ENCODE measurements at places on chromosomes 5 and 9.

DNA sequence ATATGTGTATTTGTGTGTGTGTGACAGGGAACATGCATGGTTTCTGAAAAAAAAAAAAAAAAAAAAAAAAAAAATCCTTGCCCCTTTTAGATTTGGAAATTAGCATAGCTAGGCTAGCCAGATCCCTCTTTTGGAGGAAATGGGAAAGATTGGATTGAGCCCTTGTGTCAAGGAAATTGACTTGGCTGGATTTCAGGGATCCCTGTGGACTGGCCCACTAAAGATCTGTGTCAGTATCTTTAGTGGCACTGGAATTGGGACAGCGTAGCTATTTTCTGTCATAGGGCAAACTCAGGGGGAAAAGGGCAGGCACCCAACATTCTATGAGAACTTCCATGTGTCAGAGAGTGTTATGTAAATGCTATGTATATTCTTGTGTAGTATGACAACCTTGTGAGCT lies 35.4 kb downstream of the SH3GL2 start:
- DNase-seq: no peak

GRCh38 chr5:154442801-154443200 lies 3.0 kb upstream of the SAP30L start:
- DNase-seq: no peak

- DNase-seq: no peak
Measured at GRCh38 chr5:137901011-137901817, 12.0 kb downstream of the PKD2L2 start.

DNA sequence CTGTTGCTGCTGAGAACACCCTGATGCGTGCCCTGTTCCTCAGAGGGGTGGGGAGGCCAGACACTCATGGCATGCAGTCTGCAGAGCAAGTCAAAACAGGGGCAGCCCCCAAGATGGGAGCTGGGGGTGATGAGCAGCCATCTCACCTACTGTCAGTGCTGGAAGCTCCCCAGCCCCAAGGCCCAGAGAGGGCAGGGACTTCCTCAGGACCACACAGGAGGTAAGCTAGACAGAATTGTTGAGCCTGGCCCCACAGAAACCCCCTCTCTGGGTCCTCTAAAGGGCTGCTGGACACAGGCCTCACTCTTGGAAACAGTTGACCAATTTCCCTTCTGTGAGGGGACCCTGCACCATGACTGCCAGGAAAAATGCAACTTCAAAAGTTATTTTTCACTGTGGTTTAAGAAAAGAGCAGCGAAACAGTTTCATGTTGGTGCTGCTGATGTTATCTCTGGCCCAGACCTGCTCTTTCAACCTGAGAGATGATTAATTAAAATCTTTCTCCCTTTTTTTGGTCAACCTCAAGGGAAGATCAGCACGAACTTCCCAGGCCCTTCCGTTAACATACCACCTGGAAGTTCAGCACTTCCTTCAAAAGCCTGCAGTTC lies 9.6 kb downstream of the CSF2 start:
- DNase-seq: no peak

DNA sequence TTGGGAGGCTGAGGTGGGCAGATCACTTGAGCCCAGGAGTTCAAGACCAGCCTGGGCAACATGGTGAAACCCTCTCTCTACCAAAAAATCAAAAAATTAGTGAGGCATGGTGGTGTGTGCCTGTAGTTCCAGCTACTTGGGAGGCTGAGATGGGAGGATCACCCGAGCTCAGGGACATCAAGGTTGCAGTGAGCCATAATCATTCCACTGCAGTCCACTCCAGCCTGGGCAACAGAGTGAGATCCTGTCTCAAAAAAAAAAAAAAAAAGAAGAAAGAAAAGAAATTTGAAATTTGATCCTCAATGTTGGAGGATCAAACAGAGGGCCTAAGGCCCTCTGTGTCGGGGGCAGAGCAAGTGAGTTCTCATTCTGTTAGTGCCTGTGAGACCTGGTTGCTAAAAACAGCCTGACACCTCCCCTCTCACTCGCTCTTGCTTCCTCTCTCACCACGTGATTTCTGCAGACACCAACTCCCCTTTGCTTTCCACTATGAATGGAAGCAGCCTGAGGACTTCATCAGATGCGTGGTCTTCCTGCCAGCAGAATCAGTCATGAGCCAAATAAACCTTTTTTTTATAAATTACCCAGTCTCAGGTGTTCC lies 8.4 kb upstream of the GOLPH3 start:
- no peak for DNase-seq

DNA sequence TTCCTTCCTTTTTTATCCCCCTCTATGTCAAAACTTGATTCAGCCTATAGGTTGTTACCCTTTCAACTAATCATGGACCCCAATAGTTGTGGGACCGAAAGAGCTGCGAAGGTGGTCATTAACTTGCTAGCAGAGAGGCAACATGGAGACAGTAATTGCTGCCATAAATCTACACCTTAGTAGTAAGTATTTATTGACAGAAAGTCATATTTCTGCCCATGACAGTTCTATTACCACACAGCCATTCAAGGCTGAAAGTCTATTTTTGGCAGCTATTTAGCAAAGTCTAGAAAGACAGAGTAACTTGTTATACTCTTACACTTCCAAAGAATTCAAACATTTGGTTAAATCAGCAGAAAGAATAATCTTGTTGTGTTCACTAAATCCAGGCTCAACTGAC lies 236.2 kb downstream of the PRELID2 start:
- no peak for DNase-seq

- DNase-seq: no peak
Measured at GRCh38 chr5:146607659-146608332, 91.8 kb upstream of the GPR151 start.

- peak; percentile 40 for DNase-seq
Measured at GRCh38 chr9:137021979-137022661, 5.9 kb downstream of the ABCA2 start.

- DNase-seq: no peak
Measured at GRCh38 chr9:121743441-121744001, 92.1 kb downstream of the DAB2IP start.

- no peak for DNase-seq
Measured at GRCh38 chr5:1371218-1371971, 26.5 kb upstream of the CLPTM1L start.

- DNase-seq: no peak
Measured at GRCh38 chr5:179516221-179516620, 34.1 kb upstream of the RUFY1 start.

GRCh38 chr5:16619136-16619535 lies 2.3 kb upstream of the RETREG1 start:
- DNase-seq: no peak

GRCh38 chr5:161546470-161547301 lies at the start of gene GABRB2:
TSS of gene GABRB2 (minus strand) at chr5:161546725. CDS start at chr5:161546643, 82 bp downstream.
- DNase-seq: no peak

DNA sequence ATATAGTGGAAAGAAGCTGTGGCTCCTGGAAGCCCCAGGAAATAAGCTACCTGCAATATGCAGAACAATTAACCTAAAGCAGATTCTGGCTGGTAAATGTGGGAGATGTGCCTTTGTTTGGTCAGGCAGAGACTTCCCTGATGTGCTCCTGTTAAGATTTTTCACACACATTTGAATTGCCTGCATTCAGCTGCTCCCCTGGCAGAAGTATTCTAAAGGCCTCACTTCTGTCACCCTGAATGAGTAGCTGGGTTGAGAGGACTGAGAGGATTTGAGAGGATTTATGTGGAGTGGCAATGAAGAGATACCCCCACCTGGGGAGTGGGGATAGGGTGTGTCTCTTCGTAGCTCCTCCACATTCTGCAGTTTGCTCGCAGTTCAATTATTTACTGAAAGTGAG lies 130.5 kb downstream of the ST8SIA4 start:
- no peak for DNase-seq

DNA sequence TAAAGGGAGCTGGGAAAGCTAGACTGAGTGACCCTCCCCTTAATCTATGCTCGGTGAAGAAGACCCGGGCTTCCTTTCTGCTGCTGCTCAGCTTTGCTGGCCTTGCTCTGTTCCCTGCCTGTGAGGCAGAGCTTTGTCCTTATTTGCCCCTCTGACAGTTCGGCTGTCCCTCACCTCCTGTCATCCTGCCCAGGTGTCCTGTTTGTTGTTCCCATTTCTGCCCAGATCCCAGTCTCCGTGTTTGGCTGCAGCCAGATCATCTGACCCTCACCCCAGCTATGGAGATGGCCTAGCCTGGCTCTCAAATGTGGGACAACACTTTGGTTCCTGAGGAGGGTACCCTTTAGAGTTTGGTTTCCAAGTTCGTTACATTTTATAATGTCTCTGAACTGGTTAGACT lies 20.2 kb downstream of the OTULIN start:
- no peak for DNase-seq

GRCh38 chr9:37870799-37871176 lies 33.1 kb downstream of the SLC25A51 start:
- DNase-seq: no peak

DNA sequence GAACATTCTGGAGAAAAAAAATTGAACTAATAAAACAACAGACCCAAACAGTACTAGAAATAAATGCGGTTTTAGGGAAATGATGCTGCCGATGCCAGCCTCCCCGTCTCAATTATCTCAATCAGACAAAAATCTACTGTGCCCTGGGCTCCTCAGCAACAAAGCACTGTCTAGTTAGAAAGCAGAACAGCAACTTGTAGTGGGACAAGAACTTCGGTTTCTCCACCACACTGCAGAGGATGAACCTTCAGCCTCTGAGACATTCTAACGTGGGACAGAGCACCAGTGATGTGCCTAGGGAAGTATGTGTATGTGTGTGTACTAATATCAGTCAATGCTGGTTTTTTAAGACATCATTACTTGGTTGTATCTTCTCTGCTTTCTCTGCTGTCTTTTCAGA lies 11.1 kb upstream of the CAST start:
- no peak for DNase-seq

DNA sequence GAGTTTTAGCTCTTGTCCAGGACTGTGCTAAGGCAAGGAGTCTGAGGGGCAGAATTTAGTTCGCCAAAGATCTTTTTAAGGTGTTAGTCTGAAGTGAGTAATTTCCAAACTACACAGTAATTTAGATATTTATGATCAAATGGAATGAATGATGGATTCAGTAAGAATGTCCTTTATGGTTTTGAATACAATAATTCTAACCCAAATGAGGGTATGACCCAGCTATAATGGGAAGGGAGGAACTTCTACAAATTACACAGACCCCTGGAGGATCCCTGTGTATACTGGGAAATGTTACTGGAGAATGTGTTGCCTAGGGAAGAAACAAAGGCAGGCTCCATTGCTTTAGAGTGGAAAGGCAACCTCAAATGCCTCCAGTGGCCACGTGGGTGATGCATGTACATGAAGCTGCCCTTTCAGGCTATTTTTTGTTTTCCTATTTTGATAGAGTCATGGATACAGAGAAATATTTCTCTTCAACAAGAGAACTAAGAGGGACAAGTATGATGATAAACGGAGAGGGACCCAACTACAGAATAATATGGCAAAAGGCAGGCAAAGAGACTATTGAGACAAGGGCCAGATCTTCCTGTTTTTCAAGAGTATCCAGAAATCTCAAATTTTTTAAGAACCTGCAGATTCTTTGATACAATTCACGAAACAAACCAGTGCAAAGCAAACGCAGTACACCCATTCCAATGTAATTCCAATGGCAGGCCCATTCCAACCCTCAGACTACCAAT lies 25.4 kb downstream of the SLC1A3 start:
- no peak for DNase-seq

DNA sequence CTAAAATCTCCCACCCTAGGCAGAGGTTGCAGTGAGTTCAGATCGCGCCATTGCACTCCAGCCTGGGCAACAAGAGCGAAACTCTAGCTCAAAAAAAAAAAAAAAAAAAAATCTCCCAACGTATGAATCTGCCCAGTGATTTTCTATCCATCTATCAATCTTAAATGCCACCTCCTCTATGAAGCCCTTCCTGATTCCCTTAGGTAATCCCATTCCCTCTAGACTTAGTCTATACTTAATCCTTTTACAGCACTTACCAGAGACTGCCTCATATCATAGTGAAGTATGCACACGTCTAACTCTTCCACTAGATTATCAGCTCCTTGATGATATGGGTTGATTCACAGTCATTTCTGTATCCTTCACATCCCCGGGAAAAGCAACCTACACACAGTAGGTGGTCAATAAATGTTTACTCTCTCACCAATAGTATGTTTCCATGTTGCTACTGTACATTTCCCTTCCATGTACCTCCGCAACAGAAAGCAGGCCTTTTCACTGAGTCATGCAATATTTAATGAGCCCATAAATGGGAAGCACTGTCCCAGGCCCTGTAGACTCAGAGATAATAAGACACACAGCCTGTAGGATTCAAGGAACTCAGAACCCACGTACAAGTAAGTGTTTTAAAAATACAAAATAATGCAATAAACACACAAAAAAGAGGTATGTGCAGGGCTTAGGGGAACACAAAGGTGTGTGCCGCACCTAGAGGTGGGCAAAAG lies 1.2 kb downstream of the DROSHA start:
- no peak for DNase-seq

GRCh38 chr5:2538169-2538568 lies 213.3 kb downstream of the IRX2 start:
- DNase-seq: no peak

DNA sequence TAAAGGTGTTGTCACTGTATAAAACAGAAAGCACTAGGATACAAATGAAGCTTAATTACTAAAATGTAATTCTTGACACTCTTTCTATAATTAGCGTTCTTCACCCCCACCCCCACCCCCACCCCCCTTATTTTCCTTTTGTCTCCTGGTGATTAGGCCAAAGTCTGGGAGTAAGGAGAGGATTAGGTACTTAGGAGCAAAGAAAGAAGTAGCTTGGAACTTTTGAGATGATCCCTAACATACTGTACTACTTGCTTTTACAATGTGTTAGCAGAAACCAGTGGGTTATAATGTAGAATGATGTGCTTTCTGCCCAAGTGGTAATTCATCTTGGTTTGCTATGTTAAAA lies 43.8 kb downstream of the NDFIP1 start:
- no peak for DNase-seq

DNA sequence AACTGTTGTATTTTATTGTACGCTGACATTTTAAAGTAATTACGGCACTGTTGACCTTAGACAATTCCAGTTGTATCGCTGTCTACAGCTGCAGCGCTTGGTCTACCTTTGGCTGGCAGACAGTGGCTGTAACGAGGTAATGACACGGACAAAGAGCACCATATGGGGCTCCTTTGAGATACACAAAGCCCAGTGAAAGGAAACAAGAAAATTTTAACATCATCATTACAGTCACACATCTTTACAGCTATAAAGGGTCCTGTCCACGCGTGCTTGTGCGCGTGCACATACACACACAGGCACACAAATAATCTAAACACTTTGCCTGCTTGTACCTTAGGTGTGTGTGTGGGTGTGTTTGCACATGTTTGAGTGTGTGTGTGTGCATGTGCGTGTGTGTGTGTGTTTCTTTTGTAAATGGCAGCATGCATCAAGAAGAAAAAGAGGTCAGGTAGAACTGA lies 946.0 kb downstream of the NR2F1-AS1 start:
- DNase-seq: no peak

GRCh38 chr9:77023726-77024125 lies 4.3 kb downstream of the FOXB2 start:
- DNase-seq: no peak

DNA sequence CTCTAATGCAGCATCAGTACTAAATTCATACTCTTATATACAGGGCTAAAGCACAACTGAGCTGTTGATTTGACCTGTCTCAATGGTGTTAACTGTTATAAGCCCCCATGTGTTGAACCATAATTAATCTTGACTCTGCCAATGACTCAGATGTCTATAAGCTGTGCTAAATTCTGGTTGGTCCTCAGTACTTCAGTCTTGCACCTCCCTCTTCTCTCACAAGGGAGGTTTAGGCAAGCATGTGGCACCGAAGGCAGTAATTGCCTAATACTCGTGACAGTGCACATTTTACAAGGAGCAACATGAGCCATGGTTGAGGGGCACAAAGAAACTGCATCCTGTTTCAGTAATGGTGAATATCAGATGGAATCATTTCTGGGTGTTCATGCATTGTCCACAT lies 255.9 kb downstream of the TRPM3 start:
- DNase-seq: no peak
